ENCODE measurements at places on chromosomes 12 and 14.
A peak's percentile ranks its signal among the peaks of the same experiment; 100 is the strongest.

DNA sequence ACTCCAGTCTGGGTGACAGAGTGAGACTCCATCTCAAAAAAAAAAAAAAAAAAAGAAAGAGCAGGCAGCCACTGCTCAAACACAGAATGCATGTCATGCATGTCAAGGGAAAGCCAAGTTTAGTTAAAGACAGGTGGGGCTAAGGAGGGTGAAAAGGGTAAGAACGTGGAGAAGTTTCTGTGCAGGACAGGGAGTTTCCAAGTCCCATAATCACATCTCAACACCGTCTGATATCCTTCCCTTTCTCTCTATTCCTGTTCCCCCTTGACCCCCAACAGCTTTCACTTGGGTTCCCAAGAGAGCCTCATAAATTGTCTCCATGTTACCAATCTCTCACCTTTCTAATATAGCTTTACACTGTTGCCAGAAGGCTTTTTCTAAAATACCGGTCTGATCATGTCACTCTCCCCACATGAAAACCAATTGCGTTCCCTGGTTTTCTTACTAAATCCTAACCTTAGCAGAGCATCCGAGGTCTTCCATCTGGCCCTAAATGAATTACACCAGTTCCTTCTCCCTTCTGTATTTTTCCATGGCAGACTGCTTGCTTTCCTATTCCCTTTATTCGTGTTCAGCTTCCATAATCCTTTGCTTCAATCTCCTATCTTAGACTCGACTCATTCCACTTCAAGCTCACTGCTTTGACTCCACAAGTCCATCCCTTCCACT, 37.0 kb downstream of the LIMA1 start:
- no peak for DNase-seq

DNA sequence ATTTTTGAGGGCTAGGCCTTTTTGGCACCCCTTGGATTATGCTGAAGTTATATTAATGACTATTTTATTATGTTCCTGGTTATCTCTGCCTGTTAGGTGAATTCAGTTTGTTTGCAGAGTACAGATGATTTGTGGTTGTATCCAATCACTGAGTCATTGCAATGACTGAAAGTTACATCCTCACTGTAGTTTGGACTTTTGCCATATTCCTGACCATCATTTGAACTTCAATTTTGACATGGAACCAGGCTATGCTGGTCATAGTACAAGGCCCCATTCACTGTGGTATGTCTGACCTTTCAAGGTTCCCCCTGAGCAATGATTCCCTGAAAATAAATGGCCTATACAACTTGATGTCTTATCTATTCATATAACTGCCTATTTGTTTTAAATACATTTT, 621.0 kb downstream of the CCER1 start:
- DNase-seq = no peak

DNA sequence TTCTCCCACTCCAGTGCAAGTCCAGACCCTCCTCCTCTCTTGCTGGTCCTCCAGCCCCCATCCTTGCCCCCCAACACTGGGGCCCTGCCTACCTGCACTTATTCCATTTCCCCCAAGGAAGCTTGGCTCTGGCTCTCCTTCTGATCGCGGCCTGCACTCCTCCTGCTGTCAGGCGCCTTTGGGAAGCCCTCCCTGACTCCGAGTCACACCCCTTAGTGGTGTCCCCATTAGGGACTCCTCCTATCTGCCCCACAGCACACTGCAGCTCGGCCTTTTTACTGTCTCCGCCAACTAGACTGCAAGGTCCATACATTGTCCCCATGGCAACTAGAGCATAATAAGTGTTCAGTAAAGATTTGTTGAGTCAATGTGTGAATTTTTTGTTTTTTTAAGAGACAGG, 32.9 kb downstream of the FIGNL2 start:
- no peak for DNase-seq

- DNase-seq = no peak
Observed at GRCh38 chr14:98173305-98173704, 1098.7 kb downstream of the BCL11B start.

GRCh38 chr12:121795034-121795968, 1.8 kb upstream of the RHOF start:
- DNase-seq = peak; percentile 76

- DNase-seq = no peak
Observed at GRCh38 chr14:95294834-95295599, 24.7 kb downstream of the CLMN start.

DNA sequence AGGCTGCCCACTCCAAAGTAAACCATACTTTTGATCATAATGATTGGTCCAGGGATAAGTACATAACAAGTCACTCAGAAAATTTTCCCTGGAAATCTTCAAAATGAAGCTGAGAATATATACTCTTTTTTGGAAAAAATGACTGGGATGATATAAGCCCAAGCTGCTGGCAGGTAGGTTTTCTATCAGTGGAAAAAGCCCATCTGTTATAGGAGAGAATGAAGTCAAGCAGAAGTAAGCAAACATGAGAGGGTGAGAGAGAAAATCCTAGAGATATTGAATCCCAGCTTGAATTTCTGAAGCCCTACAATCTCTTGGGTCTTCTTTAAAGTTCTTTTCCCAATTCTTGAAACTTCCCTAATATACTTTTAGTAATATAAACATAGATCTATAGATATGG, 37.3 kb upstream of the ZDHHC17 start:
- DNase-seq = no peak

Measured in stimulated activated CD4-positive, alpha-beta T cell treated with anti-CD3 and anti-CD28 coated beads, Interleukin-15, amount 100 ng/mL, for 48 hours (primary cell).